Mesothelial cell of epicardium (in vitro differentiated cells): ENCODE measurements at places on chromosomes 5 and 9. TPM values are rescaled to one million over a fixed set of nuclear protein-coding genes. Genes with fewer than 3 reads are reported as not detected.

TXNDC15 gene
- total RNA-seq: 46.3 to 51.6 TPM (median 48.9 TPM) in 3 replicates

PCDHGA12 gene
- total RNA-seq: 4.1 to 5.2 TPM (median 4.5 TPM) in 3 replicates

HAND1 gene
- 16.5 to 19.3 TPM (median 16.9 TPM) in 3 replicates for total RNA-seq

C5orf52 gene
- not detected in 3 replicates for total RNA-seq

CTXN3 gene
- not detected in 3 replicates for total RNA-seq

ADGRV1 gene
- 22.2 to 25.4 TPM (median 24.6 TPM) in 3 replicates for total RNA-seq

DNA sequence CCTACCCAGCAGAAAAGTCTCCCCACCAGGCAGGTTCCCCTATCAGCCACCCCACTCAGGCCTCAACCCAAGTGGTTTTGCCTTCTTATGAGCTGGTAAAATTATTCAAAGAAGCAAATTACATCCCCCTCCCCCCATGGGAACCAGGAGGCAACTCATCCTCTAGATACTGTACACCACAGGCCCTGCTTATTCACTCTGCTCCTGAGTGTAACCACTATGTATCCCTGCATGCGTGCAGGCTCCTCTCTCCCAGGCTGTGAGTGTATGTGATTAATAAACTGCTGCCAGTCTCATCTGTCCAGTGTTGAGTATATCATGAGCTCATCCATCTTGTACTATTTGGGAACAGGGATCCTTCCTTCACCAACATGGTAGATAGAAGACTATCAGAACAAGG is 8.6 kb downstream of the KCTD16 start:
- no peak overlapping the region for H3K27ac ChIP-seq
- H3K4me3 ChIP-seq: no peak overlapping the region
- peaks cover 3% of the 10 kb centered on the region for H3K4me1 ChIP-seq
- H3K27me3 ChIP-seq: peaks cover 2% of the 10 kb centered on the region

GRCh38 chr9:19229595-19230354 is 718 bp upstream of the DENND4C start:
- H3K4me1 ChIP-seq: peaks cover 31% of the 10 kb centered on the region
- H3K4me3 ChIP-seq: no peak overlapping the region
- DNase-seq: peak; percentile 76
- no peaks in the 10 kb centered on the region for H3K27me3 ChIP-seq
- H3K27ac ChIP-seq: peak overlapping the region; percentile 99

GRCh38 chr9:131862261-131862660 is 122.4 kb upstream of the RAPGEF1 start:
- no peaks in the 10 kb centered on the region for H3K27me3 ChIP-seq
- H3K36me3 ChIP-seq: peaks cover 32% of the 10 kb centered on the region
- H3K4me1 ChIP-seq: no peaks in the 10 kb centered on the region
- H3K4me3 ChIP-seq: no peak overlapping the region
- no peak overlapping the region for H3K27ac ChIP-seq

- peaks cover 50% of the 10 kb centered on the region for H3K27me3 ChIP-seq
- H3K27ac ChIP-seq: no peak overlapping the region
- no peak overlapping the region for H3K4me3 ChIP-seq
- H3K4me1 ChIP-seq: peaks cover 18% of the 10 kb centered on the region
- H3K36me3 ChIP-seq: no peaks in the 10 kb centered on the region
Observed at GRCh38 chr5:2626572-2626971, 124.9 kb downstream of the IRX2 start.

DNA sequence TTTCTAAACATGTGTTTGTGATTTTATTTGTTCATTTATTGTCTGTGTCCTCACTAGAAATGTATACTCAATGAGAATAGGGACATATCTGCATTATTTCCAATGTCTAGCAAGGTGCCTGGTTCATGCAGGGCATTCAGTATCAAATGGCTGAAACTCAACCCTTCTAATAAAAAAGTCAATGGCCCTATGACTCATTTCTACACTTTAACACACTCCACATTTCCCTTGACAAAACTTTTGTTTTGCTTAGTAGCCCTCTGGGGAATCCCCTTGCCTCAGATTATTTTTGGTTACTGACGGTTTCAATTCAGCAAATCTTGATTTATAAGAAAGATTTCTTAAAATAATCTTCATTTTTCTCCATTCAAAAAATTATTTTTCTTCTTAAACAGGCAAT is 206.0 kb upstream of the DMRTA1 start:
- H3K36me3 ChIP-seq: no peaks in the 10 kb centered on the region
- peaks cover 54% of the 10 kb centered on the region for H3K4me1 ChIP-seq
- no peaks in the 10 kb centered on the region for H3K27me3 ChIP-seq
- no peak for DNase-seq

- H3K27ac ChIP-seq: peak overlapping the region; percentile 92
- H3K27me3 ChIP-seq: no peaks in the 10 kb centered on the region
- H3K36me3 ChIP-seq: no peaks in the 10 kb centered on the region
- peaks cover 28% of the 10 kb centered on the region for H3K4me1 ChIP-seq
- peak overlapping the region; percentile 80 for H3K4me3 ChIP-seq
Observed at GRCh38 chr9:4740388-4740637, 689 bp downstream of the AK3 start.

DNA sequence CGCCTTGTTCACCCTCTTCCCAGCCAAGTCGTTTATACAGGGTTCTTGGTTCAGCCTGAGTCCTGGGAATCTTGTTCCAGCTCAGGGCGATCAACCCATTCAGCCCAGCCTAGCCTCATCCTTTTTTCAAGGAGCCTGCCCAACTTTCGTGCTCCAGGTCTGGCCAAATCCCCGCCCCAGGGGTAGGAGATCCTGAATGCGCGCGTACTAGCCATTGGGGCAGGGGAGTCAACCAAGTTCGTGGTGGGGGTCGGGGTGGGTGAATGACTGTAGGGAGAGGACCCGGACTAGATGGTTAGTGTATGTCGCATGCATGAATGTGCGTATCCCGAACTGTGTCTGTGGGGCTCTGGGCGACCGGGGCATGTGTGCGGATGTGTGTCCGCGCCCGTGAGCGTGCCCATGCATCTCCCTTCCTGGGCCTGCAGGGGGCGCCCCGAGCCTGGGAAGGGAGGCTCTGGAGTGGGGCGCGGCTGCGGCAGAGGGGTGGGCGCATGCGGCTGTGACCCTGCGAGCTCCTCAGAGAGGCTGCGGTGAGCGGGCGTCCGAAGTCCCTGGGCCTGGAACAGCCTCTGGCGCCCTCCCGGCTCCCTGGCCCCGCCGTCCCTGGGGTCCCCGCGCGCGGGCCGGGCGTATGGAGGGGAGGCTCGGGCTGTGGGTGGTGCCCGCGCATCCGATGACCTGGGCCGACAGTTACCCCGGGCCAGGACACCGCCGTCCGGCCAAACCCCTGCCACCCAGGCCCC is 8.7 kb downstream of the CCL21 start:
- H3K27me3 ChIP-seq: peaks cover 38% of the 10 kb centered on the region
- no peak overlapping the region for H3K27ac ChIP-seq
- no peaks in the 10 kb centered on the region for H3K36me3 ChIP-seq
- DNase-seq: peak; percentile 87
